IPS-NIHi11 (cell line): ENCODE measurements at places on chromosomes 16 and 17.

- peak; percentile 81 for DNase-seq
These were observed 33.3 kb downstream of the JPH3 start for GRCh38 chr16:87635541-87636049.

GRCh38 chr17:34201225-34201624 is 53.9 kb upstream of the CCL2 start:
- DNase-seq: no peak

DNA sequence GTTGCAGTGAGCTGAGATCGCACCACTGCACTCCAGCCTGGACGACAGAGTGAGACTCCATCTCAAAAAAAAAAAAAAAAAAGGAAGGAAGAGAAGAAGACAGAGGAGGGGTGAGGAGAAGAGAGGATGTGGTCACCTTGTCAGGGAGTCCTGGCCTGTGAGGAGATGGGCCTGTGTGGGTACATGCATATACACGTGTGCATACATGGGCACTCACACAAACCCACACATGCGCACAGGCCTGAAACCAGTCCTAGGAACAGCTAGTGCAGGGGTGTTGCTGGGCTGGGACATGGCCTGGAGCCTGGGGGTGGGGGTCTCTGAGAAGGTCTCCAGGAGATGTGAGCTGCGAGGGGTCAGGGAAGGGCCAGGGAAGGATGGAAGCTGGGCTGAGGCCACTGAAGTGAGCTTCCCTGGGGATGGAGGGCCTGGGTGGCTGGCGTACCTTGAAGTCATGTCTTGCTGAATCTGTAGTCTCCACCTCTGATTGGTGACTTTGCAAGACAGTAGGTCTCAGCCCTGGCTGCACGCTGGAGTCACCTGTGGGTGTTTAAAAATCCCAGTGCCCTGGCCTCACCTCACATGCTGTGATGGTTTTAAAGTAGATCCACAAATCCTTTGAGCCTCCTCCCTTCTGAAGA is 72.4 kb downstream of the MRM1 start:
- no peak for DNase-seq

DNA sequence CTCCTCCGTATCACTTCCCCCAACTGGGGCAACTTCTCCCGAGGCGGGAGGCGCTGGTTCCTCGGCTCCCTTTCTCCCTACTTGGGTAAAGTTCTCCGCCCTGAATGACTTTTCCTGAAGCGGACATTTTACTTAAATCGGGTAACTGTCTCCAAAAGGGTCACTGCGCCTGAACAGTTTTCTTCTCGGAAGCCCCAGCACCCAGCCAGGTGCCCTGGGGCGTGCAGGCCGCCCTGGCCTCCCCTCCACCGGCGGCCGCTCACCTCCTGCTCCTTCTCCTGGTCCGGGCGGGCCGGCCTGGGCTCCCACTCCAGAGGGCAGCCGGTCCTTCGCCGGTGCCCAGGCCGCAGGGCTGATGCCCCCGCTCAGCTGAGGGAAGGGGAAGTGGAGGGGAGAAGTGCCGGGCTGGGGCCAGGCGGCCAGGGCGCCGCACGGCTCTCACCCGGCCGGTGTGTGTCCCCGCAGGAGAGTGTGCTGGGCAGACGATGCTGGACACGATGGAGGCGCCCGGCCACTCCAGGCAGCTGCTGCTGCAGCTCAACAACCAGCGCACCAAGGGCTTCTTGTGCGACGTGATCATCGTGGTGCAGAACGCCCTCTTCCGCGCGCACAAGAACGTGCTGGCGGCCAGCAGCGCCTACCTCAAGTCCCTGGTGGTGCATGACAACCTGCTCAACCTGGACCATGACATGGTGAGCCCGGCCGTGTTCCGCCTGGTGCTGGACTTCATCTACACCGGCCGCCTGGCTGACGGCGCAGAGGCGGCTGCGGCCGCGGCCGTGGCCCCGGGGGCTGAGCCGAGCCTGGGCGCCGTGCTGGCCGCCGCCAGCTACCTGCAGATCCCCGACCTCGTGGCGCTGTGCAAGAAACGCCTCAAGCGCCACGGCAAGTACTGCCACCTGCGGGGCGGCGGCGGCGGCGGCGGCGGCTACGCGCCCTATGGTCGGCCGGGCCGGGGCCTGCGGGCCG is 1.6 kb downstream of the HIC1 start:
- peak; percentile 60 for DNase-seq

GRCh38 chr17:72104164-72104862 is 16.5 kb upstream of the SOX9 start:
- DNase-seq: no peak

DNA sequence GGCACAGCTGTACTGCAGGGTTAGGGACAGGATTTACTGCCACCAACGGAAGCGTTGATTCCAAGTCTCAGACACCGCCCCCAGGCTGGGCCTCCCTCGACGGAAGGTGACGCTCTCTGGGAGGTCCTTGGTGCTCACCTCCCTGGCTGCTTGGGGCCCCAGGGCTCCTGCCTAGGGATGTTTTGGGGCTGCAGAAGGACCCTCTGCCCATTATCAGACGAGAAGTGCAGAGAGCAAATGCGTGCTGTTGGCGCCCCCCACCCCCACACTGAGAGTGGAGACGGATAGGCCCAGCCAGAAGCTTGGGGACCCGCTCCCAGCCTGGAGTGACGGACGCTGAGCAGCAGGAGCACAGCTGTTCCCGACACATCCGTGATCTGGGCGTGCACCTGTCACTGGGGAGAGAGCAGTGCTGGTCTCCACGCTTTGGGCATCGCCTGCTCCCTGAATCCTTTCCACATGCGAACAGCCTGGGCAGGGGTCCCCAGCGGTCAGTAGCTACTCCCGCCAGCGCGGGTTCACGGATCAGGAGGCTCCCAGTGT is 5.1 kb upstream of the SOX8 start:
- DNase-seq: no peak

DNA sequence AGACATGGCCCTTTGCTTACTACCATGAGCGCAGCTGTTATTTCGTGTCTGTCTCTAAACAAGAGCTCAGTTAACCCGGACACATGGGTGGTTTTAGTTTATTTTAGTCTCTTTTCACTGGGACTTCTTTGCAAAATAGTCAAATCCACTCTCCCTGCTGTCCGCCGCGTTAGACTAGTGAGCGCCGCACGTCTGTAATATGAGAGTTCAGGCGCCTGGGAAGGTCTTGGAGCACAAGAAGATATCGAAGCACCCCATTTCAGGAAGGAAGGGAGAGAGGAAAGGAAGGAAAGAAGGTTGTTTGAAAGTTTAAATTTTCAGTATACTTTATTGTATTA is 111.0 kb upstream of the CHMP6 start:
- no peak for DNase-seq

GRCh38 chr16:53529513-53529912 is 26.5 kb upstream of the AKTIP start:
- no peak for DNase-seq

DNA sequence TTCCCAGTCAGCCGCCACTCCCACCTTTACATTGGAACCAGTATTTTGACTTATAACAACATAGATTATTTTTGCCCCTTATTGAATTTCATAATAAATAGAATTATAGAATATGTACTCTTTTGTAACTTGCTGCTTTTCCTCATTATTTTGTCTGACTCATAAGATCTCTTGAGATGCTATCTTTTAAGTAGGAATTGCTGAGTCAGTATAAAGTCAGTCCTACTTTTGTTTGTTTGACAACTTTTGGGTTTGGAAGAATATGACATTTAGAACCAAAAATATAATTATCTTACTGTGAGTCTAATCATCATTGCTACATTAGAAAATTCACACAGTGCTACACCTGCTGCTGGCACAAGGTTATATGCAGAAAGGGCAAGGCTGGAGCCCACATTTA is 69.7 kb downstream of the STXBP4 start:
- DNase-seq: no peak

DNA sequence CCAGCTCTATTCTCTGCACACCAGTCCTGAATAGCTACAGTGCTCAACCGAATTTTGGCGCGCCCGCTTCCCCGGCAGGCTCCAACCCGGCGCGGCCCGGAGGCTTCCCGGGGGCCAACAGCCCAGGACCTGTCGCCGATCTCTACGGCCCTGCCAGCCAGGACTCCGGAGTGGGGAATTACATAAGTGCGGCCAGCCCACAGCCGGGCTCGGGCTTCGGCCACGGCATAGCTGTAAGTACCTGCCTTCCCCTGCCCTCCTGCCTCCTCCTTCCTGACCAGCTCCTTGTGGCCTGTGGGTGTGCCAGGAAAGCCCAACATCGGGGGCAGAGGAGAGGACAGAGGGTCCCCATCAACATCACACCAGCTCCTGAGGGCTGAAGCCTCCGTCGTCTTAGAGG is 70.2 kb downstream of the CCDC182 start:
- DNase-seq: no peak

DNA sequence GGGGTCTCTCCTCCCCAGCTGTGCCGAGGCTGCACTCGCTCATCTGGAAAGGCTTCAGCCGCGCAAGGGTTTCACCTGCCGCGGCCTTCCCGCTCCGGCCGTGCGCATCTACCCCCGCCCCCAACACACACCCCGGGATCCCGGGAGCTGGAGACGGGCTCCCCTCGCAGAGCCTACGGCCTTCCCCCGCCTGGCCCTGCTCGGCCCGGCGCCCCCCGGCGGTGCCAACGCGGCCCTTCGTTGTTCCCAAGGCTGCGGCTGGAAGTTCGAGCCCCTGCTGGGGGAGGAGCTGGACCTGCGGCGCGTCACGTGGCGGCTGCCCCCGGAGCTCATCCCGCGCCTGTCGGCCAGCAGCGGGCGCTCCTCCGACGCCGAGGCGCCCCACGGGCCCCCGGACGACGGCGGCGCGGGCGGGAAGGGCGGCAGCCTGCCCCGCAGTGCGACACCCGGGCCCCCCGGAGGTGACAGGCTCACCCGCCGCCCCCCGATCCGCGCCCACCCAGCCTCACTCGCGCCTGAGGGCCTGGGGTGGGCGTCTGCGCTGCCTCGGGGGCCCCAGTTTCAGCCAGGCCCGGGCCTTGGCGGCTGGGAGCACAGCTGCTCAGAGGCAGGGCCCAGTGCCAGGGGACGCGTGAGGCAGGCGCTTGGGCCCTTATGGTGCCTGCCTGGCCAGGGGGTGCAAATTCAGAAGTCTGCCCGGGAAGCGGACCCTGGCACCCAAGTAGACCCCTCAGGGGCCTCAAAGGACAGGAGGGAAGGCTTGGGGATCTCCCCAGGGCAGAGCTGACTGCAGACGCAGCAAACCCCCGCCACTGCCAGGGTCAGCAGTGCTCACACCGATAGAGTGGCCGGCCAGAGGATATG is 11.2 kb downstream of the GALK1 start:
- peak; percentile 91 for DNase-seq

DNA sequence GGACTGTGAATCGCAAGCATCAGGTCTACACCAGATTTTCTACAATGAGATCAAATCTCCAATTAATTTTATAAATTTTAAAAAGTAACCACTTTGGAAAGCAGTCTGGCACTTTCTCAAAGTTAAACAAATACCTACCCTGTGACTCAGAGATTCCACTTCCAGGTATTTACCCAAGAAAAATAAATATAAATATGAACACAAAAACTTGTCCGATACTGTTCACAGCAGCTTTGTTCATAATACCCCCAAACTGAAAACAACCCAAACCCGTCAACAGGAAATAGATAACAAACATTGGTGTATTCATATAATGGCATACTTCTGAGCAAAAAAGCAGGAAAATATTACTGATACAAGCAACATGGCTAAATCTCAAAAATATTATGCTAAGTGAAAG is 12.1 kb downstream of the ZDHHC7 start:
- no peak for DNase-seq

DNA sequence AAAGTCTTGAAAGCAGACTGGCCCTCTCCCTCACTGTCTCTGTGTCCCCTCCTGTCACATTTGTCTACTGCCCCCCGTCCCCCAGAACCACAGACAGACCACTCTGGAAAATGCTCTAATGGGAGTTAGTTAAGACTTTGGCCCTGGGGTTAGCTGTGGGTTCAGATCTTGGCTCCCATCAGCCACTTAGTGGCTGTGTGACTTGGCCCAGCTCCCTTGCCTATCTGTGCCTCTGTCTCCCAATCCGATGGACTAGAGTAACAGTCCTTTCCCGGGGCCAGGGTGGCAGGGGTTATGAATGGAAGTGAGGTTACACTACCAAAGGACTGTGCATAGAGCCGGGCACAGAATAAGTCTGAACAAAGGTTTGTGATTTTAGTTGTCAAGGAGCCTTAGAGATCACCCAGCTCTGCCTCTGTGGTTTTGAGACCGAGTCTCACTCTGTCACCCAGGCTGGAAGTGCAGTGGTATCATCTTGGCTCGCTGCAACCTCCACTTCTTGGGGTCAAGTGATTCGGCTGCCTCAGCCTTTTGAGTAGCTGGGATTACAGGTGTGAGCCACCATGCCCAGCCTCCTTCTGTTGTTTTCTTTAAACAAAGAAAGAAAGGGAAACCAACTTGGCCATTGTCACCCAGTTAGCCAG is 23.7 kb downstream of the PPL start:
- no peak for DNase-seq

DNA sequence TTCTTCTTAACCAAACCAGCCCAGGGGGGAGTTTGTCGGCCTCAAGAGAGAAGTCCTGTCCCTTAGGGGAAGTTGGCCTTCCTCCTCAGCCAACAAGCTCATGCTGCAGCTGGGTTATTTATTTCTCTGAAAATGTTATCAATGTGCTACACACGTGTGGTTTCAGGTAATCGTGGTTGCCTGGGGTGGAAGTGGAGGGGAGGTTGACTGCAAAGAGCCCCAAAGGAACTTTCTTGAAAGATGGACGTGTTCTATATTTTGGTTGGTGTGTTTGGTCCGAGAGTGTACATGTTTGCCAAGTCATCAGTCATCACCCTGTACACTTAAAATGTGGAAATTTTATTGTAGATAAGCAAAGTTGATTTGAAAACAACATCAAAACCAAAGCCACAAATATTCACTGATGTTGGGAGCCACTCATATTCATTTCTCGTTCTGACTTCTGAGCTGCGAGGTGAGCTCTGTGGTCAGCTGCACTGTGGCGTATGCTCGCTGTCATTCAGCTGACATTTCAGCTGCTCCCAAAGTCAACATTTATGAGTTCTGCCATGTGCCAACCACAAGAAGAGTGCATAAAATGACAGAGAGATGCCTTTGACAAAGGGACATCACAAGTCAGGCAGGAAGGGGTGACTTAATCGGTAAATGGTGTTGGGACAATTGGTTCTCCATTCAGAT is 26.5 kb upstream of the ADGRG1 start:
- no peak for DNase-seq

DNA sequence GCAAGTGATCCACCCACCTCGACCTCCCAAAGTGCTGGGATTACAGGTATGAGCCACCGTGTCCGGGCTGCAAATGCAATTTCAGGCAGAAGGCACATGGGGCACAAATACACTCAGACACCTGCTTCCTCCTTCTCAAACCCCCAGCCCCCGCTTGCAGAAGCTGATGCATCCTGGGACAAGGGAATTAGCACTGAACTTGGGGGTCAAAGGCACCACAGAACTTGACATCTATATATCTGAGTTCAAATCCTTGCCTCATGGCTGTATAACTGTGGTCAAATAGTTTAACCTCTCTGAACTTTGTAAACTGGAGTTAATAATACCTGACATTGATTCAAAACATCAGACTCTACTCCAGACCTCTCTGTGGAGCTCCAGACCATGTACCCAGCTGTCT is 4.1 kb upstream of the ARL5C start:
- DNase-seq: no peak

DNA sequence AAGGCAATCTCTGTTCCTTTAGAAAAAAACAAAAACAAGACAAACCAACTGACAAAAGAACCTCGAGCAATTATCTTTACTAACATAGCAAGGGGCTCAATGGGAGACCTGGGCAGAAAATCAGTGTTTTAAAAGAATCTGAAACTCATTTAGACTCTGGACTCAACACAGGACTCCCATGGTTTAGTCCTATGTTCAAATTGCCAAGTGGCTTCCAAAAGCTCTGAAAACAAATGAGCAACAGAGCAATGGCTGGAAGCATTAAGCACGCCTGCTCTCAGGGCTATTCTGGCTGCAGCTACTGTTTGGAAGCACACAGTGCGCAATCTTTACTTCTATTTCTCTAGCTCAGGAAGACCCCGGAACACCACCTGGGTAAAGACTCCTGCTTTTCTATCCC is 162.0 kb downstream of the AATF start:
- DNase-seq: no peak
